Mesenteric fat pad (tissue), 1 donor: ENCODE measurements at places on chromosomes 3 and 15. TPM values are rescaled to one million over a fixed set of nuclear protein-coding genes. Genes with fewer than 3 reads are reported as not detected.

PRR20G gene
- total RNA-seq = not detected

DNA sequence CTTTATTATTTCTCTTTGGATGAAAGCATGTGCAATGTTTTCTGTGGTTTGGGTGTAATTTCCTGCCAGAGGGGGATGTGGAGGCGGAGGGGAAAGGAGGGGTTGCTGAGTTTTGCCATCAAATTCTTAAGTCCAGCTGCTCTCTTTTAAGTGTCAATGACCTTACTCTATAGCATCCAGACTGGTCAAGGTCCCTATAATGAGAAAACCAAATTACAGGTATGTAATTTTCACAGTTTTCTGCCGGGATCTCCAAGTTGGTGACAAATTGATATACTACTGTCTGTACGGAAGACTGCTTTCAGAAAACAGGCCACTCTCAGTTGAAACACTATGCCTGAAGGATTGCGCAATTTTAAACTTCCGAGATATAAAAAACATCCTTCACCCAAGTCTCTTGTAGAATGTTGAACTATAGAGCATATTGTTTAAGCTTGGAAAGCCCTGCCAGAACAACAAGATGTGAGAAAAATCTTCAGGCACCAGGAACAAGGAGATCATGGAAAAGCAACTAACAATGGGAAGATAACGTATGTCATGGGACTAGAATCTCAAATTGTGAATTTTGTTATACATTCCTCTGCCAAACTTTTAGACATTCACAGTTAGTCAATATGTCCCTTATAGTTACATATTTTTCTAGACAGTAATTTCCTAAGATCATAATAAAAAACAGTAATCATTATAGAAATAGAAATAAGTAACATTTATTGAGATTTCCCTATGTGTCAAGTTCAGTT lies 300.7 kb upstream of the SATB1 start:
- DNase-seq = no peak

GRCh38 chr3:52238761-52239701 lies at the start of gene TWF2:
Gene TWF2 (minus strand): TSS chr3:52239158. CDS start chr3:52239016, 142 bp downstream.
- peak; percentile 95 for DNase-seq

ZNF619 gene
- 3.6 TPM for total RNA-seq

- no peak for DNase-seq
These were observed 1.7 kb downstream of the CMTM8 start for GRCh38 chr3:32240159-32240545.

GRCh38 chr15:70636540-70637165 lies 126.7 kb downstream of the UACA start:
- no peak for DNase-seq

RTP1 gene
- not detected for total RNA-seq

PPP1R14D gene
- not detected for total RNA-seq

DNAH12 gene
- 0.06 TPM for total RNA-seq

ECT2 gene
- 9.1 TPM for total RNA-seq

ZWILCH gene
- total RNA-seq = 4.4 TPM

GRCh38 chr15:100849021-100849854 lies 30.4 kb upstream of the ALDH1A3 start:
- DNase-seq = no peak

DNA sequence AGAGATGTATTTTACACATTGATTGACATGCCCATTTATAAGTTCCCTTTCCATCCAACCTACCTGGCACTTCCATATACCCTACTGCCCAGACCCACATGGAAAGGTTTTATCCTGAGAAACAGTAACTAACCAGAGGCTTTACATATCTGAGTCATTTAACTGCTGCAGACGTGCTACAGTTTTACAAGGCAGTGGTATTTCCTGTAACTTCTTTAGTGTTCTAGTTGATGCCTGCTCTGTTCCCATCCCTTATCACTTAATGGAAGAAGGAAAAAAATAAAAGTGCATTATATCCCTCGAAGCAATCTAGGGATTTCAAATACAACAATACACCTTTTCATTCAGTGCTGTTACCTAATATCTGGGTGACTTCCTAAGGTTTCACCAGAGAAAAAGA lies 107.1 kb downstream of the TMCO5A start:
- no peak for DNase-seq

GRCh38 chr3:110646496-110646895 lies 425.1 kb upstream of the NECTIN3 start:
- no peak for DNase-seq

DNA sequence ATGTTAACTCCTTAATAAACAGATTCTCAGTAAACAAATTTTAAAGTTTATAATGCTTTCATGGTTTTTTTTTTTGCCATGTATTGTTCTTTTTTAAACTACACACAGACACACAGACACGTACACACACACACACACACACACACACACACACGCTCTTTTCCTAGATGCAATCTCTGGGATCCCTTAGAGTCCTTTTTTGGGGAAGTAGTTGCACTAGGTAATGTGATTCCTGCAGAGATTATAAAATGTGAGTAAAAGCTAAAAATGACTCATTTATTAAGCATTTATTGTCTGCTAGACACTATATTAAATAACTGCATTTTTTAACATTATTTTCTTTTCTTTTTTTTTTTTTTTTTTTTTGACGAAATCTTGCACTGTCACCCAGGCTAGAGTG lies 19.9 kb downstream of the NDUFB5 start:
- DNase-seq = no peak

DLL4 gene
- 15.2 TPM for total RNA-seq

GRCh38 chr15:88635318-88635717 lies 3.5 kb upstream of the ISG20 start:
- no peak for DNase-seq

- no peak for DNase-seq
These were observed 725.4 kb upstream of the DPPA4 start for GRCh38 chr3:110062716-110063115.

GRCh38 chr3:77038930-77039605 lies 831 bp upstream of the ROBO2 start:
- DNase-seq = no peak

DNA sequence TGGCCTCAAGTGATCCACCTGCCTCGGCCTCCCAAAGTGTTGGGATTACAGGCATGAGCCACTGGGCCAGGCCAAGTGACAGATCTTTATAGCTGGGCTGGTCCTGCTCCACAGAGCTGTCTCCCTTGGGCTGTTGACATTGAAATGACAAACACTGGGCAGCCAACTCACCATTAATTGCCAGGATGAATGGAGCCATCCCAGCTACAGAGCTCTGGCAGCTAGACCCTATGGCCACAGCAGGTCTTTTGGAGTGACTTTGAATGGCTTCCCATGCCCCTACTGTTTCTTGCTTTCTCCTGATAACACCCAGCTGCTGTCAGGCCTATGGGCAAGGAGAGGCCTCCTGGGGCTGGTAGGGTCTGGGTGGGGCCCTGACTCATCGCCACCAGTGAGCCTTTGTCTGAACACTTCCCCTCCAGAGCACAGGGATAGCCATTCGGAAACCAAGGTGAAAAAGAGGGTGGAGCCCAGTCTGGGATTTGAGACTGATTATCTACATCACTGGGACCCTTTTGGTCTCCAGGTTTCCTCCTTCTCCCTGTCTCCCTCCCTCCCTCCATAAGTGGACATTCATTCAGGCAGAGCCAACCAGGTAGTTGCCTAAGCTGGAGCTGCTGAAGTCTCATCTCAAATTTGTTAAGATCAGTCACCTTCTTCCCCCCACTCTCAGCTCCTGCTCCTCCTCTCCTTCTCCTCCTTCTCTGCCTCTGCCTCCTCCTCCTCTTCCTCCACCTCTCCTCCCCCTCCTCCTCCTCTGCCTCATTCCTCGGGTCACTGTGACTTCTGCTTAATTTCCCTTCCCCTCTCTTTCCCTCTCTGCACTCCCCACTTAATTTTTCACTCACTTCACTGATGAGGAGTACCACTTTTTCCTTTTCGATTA lies 34.0 kb downstream of the BHLHE40 start:
- no peak for DNase-seq

DNA sequence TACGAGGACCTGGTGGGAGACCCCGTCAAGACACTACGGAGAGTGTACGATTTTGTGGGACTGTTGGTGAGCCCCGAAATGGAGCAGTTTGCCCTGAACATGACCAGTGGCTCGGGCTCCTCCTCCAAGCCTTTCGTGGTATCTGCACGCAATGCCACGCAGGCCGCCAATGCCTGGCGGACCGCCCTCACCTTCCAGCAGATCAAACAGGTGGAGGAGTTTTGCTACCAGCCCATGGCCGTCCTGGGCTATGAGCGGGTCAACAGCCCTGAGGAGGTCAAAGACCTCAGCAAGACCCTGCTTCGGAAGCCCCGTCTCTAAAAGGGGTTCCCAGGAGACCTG lies 2.5 kb downstream of the CHST2 start:
- no peak for DNase-seq

DNA sequence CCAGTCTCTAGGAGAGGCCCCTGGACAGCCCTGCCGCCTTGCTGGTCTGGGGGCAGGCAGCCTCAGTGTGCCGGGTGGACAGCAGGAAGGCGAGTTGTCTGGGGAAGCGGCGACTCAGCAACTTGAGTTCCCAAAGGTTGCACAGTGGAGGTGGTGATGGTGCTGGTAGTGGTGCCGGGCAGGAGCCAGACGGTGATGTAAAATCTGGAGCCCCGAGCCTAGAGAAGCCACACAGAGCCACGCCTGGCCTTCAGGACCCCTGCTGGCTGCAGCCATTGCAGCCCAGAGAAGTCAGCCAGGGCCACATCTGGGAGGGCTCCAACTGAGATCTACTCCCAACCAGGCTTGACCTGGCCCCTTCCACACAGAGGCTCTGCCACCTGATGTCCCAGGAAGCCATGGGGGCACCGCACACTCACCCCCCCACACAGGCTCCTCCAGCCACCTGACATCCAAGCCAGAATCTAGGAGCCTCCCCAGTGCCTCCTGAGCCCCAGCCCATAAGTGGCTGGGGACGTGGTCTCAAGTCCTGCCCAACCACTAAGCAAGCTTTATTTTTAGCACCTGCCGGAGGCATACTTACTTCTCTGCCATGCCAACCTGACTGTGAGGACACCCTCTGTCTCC lies 8.8 kb downstream of the C3orf22 start:
- DNase-seq = peak; percentile 85

- DNase-seq = no peak
These were observed 4.9 kb downstream of the CADPS start for GRCh38 chr3:62870321-62870720.

- DNase-seq = no peak
These were observed 1138.3 kb downstream of the ROBO2 start for GRCh38 chr3:78178209-78178608.

- no peak for DNase-seq
These were observed 40.1 kb downstream of the GAP43 start for GRCh38 chr3:115663414-115663813.

GRCh38 chr3:45139372-45140140 lies 6.6 kb downstream of the CDCP1 start:
- no peak for DNase-seq

TEX55 gene
- total RNA-seq = not detected

ZNF770 gene
- 27.2 TPM for total RNA-seq

- DNase-seq = no peak
These were observed 204.9 kb upstream of the LINGO1 start for GRCh38 chr15:77837649-77838025.

GHRL gene
- 2.1 TPM for total RNA-seq

DOCK3 gene
- 0.51 TPM for total RNA-seq
